ENCODE measurements at places on chromosomes 3 and 15.
A peak's percentile ranks its signal among the peaks of the same experiment; 100 is the strongest.

DNA sequence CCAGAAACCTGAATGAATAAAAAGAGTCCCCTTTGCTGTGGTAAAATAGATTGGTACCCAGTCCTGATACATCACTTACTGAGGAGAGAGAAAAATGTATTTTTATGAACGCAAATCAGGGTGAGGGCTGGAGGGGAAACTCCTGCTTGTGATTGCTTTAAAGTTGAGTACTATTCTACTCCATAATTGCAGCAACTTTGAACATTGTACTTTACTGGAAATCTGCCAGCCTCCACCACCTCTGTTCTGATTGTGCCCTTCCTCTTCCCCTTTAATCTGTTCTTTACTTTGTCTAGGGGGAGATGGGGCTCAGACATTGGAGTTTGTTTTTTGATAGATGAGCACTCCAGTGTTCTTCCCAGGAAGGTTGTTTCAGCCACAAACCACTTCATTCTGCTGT is 81.9 kb downstream of the C3orf38 start:
- H3K4me3 ChIP-seq: no peak overlapping the region
- no peaks in the 10 kb centered on the region for H3K4me1 ChIP-seq
- no peak for DNase-seq
- no peak overlapping the region for H3K27ac ChIP-seq
- no peaks in the 10 kb centered on the region for H3K27me3 ChIP-seq
- no peaks in the 10 kb centered on the region for H3K36me3 ChIP-seq

- H3K27me3 ChIP-seq: no peaks in the 10 kb centered on the region
- DNase-seq: no peak
- no peak overlapping the region for H3K4me3 ChIP-seq
- peaks cover 14% of the 10 kb centered on the region for H3K4me1 ChIP-seq
Measured at GRCh38 chr3:150737874-150738679, 24.9 kb downstream of the SIAH2 start.

- no peaks in the 10 kb centered on the region for H3K36me3 ChIP-seq
- H3K4me3 ChIP-seq: no peak overlapping the region
- H3K27ac ChIP-seq: no peak overlapping the region
Measured at GRCh38 chr3:38805765-38806386, 10.1 kb downstream of the SCN10A start.

DNA sequence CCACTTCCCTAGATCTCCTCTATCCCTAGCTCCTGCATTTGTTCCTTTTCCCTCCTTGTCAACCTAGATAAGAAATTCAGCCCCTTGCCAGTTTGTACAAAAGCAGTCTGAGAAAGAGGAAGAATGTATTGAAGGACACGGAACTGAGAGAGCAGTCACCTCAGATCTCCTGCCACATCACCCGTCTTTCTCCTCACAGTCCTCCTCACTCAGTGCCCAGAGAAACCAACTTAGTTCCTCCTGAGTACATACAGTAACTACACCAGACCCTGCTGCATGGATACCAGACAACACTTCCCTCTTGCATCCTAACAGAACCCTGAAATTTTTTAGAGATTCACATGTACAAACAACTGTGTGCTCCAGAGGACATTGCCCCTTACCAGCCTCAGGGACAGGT is 563.6 kb upstream of the ADAMTS9 start:
- no peaks in the 10 kb centered on the region for H3K27me3 ChIP-seq
- no peak overlapping the region for H3K4me3 ChIP-seq
- no peaks in the 10 kb centered on the region for H3K36me3 ChIP-seq
- H3K4me1 ChIP-seq: no peaks in the 10 kb centered on the region
- no peak overlapping the region for H3K27ac ChIP-seq
- no peak for DNase-seq

DNA sequence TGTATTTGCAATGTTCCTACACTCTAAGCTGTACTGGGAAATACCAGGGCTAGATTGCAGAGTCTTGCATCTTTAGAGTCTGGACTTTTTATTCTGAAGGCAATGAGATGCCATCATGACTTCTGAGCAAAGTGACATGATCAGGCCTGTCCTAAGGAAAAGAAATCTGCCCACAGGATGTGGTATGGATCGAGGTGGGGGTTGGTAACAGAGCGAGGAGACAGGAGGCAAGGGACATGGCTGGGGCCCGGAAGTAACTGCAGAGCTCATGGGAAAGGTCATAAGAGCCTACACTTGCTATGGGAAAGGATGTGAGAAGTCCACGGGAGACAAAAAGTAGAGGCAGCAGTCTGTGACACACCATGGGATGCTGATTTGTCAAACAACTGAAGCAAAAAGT is 121.5 kb downstream of the OXNAD1 start:
- H3K27me3 ChIP-seq: no peaks in the 10 kb centered on the region
- H3K4me3 ChIP-seq: no peak overlapping the region
- no peaks in the 10 kb centered on the region for H3K4me1 ChIP-seq
- H3K27ac ChIP-seq: no peak overlapping the region
- no peak for DNase-seq

GRCh38 chr3:31227131-31227562 is 305.6 kb upstream of the STT3B start:
- H3K27ac ChIP-seq: no peak overlapping the region
- no peaks in the 10 kb centered on the region for H3K36me3 ChIP-seq
- H3K4me3 ChIP-seq: no peak overlapping the region

GRCh38 chr3:188149587-188149986 is 4.4 kb upstream of the LPP start:
- no peak overlapping the region for H3K27ac ChIP-seq
- peaks cover 10% of the 10 kb centered on the region for H3K4me1 ChIP-seq
- H3K36me3 ChIP-seq: no peaks in the 10 kb centered on the region
- H3K27me3 ChIP-seq: no peaks in the 10 kb centered on the region
- no peak overlapping the region for H3K4me3 ChIP-seq
- DNase-seq: no peak

GRCh38 chr15:78149805-78150751 is 916 bp downstream of the IDH3A start:
- DNase-seq: peak; percentile 54
- H3K27me3 ChIP-seq: peaks cover 19% of the 10 kb centered on the region
- H3K27ac ChIP-seq: no peak overlapping the region
- no peaks in the 10 kb centered on the region for H3K36me3 ChIP-seq
- peak overlapping the region; percentile 93 for H3K4me3 ChIP-seq

DNA sequence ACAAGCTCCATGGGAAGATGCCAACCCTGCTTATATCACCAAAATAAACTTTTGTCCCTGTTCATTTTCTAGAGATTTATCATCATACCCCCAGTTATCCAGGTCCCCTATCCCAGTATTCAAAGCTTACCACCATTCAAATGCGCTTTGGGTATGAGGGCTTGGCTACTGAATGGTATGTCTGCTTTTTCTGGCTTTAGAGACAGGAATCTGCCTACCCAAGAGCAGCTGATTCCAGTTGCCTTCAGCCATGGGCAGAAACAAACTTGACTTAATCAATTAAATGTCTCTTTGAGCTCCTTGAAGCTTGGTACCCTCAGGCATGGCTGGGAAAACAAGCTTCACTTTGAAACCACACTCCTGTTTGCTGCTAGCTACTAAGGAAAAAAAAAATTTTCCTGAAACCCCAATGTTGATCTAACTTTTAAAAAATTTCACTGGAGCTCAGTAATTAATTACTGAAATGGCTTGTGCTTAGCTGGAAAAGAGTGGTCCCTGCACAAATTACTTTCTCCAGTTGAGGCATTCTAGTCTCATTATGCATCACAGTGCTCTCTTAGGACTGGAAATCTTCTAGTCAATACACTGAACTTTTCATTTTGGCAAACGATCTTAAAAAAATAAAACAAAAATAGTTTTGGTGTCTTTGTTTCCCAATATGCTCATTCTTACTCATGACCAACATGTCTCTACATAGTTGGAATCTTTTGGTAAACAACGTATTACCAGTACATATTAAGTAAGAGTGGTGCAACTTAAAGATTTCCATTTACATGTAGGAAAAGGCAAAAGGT is 242.8 kb downstream of the DTWD1 start:
- DNase-seq: no peak
- no peaks in the 10 kb centered on the region for H3K36me3 ChIP-seq
- H3K4me1 ChIP-seq: no peaks in the 10 kb centered on the region
- no peak overlapping the region for H3K27ac ChIP-seq
- no peak overlapping the region for H3K4me3 ChIP-seq

GRCh38 chr3:169305460-169305859 is 358.1 kb downstream of the MECOM start:
- peaks cover 9% of the 10 kb centered on the region for H3K4me1 ChIP-seq
- H3K4me3 ChIP-seq: no peak overlapping the region
- H3K27me3 ChIP-seq: no peaks in the 10 kb centered on the region
- H3K27ac ChIP-seq: no peak overlapping the region
- H3K36me3 ChIP-seq: no peaks in the 10 kb centered on the region

- peaks cover 10% of the 10 kb centered on the region for H3K36me3 ChIP-seq
- peaks cover 59% of the 10 kb centered on the region for H3K4me1 ChIP-seq
- H3K27ac ChIP-seq: no peak overlapping the region
- DNase-seq: no peak
- peak overlapping the region; percentile 94 for H3K4me3 ChIP-seq
Measured at GRCh38 chr15:63049783-63050371, 7.3 kb downstream of the TPM1 start.

DNA sequence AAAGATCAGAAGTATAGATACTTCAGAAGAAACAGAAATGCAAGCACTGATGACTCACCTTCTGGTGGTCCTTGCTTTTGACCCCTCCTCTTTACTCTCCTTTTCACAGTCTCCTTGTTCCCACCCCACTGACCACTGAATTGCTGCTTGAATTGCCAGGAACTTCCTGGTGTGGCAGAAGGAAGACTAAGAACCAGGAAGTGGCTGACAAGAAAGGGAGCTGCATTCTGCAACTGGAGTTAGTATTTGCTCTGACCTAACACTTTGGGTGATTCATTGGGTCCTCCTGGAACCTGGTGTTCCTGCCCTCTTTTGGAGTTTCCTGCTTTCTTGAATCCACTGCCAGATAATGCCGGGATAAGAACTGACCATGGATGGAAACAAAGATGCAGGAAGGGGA is 23.0 kb downstream of the KY start:
- H3K4me3 ChIP-seq: no peak overlapping the region

- H3K4me1 ChIP-seq: no peaks in the 10 kb centered on the region
- DNase-seq: no peak
- H3K36me3 ChIP-seq: no peaks in the 10 kb centered on the region
- H3K27me3 ChIP-seq: no peaks in the 10 kb centered on the region
- no peak overlapping the region for H3K27ac ChIP-seq
Measured at GRCh38 chr3:155236473-155236872, 57.0 kb downstream of the STRIT1 start.

GRCh38 chr3:156201411-156202405 is 81.3 kb downstream of the KCNAB1 start:
- H3K27me3 ChIP-seq: no peaks in the 10 kb centered on the region
- no peaks in the 10 kb centered on the region for H3K36me3 ChIP-seq
- DNase-seq: no peak
- H3K4me3 ChIP-seq: no peak overlapping the region
- no peaks in the 10 kb centered on the region for H3K4me1 ChIP-seq
- H3K27ac ChIP-seq: no peak overlapping the region

DNA sequence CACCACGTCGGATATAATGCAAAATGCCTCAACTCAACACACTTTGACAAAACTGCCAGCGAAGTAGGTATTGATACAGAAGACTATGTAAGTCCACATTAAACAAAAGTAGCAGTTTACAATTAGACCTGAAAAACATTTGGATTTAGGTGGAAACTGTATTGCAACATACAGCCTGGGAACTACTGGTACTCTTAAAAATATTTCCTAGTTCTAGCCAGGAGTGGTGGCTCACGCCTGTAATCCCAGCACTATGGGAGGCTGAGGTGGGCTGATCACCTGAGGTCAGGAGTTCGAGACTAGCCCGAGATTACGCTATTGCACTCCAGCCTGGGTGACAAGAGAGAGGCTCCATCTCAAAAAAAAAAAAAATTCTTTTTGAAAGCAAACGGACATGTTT is 246.2 kb downstream of the ZBTB20 start:
- DNase-seq: no peak
- no peak overlapping the region for H3K27ac ChIP-seq
- H3K36me3 ChIP-seq: no peaks in the 10 kb centered on the region
- H3K27me3 ChIP-seq: no peaks in the 10 kb centered on the region
- H3K4me1 ChIP-seq: peaks cover 33% of the 10 kb centered on the region

- DNase-seq: peak; percentile 16
- no peaks in the 10 kb centered on the region for H3K4me1 ChIP-seq
- no peaks in the 10 kb centered on the region for H3K27me3 ChIP-seq
- H3K4me3 ChIP-seq: no peak overlapping the region
Measured at GRCh38 chr3:98188545-98188944, 22.0 kb downstream of the OR5H15 start.

DNA sequence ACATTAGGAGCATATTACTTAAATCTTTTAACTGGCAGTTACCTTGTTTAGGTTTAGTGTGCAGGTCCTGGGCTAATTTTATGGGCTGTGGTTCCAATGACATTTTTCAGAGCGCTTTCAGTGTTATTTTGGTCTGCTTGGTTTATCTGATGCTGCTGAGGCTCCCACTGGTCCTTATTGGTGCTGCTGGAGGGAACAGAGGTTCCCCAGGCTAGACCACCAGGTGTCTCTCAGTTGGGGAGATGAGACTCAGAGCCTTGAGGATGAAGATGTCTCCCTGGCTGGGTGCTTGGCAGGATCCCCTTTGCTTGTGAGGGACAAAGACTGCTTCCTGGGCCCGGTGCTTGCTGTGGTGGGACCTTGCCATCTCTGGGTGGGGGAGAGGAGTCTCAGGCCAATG is 28.3 kb upstream of the TASOR start:
- no peaks in the 10 kb centered on the region for H3K27me3 ChIP-seq
- H3K36me3 ChIP-seq: no peaks in the 10 kb centered on the region
- no peak overlapping the region for H3K4me3 ChIP-seq
- no peaks in the 10 kb centered on the region for H3K4me1 ChIP-seq
- DNase-seq: no peak

- no peak overlapping the region for H3K4me3 ChIP-seq
- no peaks in the 10 kb centered on the region for H3K27me3 ChIP-seq
- H3K4me1 ChIP-seq: no peaks in the 10 kb centered on the region
- DNase-seq: no peak
- H3K27ac ChIP-seq: no peak overlapping the region
- no peaks in the 10 kb centered on the region for H3K36me3 ChIP-seq
Measured at GRCh38 chr3:170531054-170531453, 54.8 kb downstream of the SLC7A14 start.

DNA sequence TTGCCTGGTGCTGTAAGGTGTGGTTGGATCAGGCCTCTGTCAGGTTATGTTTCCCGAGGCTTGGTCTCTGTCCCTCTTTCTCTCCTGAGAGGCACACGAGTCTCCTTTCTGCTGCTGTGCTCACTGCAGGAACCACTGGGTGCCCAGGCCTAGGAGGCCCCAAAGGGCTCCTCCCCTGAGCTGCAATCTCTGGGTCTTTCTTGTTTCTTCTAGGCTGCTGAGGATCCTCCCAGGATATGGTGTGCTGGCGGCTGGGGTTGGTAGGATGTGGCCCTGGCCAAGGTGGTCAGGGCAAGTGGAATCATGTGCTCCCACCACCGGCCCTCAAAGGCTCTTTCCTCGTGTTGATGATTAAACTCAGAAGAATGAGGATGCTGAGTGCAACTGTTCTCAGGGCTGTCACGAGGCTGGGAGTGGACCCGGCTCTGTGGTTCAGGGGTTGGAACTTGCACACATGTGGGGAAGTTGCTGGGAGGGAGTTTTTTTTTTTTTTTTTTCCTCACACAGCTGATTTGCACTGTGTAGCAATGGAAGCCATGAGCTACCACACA is 43.6 kb upstream of the CTSH start:
- no peaks in the 10 kb centered on the region for H3K27me3 ChIP-seq
- H3K27ac ChIP-seq: no peak overlapping the region
- no peaks in the 10 kb centered on the region for H3K36me3 ChIP-seq
- DNase-seq: no peak

GRCh38 chr15:99997112-99997651 is 263.9 kb upstream of the LYSMD4 start:
- DNase-seq: no peak
- H3K36me3 ChIP-seq: no peaks in the 10 kb centered on the region
- no peak overlapping the region for H3K27ac ChIP-seq
- H3K4me1 ChIP-seq: peaks cover 30% of the 10 kb centered on the region
- no peak overlapping the region for H3K4me3 ChIP-seq

All from neural progenitor cell (in vitro differentiated cells).